Endodermal cell (in vitro differentiated cells): ENCODE measurements at places on chromosomes 1 and 21.
A peak's percentile ranks its signal among the peaks of the same experiment; 100 is the strongest.

GRCh38 chr1:84708031-84708430 is 17.8 kb upstream of the SSX2IP start:
- DNase-seq: no peak

DNA sequence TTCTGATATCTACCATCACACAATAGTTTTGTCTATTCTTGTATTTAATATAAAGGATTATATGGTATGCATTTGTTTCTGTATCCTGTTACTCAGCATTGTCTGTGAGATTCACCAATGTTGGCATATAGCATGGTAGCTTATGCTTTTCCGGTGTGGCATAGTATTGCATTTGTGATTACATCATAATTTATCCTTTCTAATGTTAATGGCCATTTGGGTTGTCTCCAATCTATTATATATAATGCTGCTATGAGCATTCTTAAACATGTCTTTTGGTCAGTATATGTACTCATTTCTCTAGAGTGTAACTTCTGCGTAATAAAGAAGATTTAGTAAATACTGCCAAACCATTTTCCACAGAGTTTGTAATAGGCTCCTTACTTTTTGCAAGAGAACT is 40.9 kb upstream of the GFI1 start:
- no peak for DNase-seq

DNA sequence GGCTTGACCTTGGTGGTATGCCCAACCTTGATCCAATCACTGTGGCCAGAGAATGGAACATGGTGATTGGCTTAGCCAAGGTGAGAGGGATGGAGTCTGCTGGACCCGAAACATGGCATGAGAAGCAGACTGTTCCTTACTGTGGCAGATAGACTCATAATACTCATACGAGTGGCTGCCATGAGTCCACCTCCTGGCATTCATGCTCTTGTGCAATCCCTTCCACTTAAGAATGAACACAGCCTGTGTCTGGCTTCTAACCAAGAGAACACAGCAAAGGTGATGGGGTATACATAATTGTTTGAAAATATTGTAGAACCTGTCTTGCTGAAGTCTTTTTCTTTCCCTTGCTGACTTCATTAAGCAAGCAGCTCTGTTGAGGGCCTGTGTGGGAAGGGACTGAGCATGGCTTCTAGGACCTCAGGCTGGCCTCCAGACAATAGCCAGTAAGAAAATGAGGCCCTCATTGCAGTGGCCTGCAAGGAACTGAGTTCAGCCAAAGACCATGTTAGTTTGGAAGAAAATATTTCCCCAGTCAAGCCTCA is 85.9 kb downstream of the ZNF281 start:
- no peak for DNase-seq

DNA sequence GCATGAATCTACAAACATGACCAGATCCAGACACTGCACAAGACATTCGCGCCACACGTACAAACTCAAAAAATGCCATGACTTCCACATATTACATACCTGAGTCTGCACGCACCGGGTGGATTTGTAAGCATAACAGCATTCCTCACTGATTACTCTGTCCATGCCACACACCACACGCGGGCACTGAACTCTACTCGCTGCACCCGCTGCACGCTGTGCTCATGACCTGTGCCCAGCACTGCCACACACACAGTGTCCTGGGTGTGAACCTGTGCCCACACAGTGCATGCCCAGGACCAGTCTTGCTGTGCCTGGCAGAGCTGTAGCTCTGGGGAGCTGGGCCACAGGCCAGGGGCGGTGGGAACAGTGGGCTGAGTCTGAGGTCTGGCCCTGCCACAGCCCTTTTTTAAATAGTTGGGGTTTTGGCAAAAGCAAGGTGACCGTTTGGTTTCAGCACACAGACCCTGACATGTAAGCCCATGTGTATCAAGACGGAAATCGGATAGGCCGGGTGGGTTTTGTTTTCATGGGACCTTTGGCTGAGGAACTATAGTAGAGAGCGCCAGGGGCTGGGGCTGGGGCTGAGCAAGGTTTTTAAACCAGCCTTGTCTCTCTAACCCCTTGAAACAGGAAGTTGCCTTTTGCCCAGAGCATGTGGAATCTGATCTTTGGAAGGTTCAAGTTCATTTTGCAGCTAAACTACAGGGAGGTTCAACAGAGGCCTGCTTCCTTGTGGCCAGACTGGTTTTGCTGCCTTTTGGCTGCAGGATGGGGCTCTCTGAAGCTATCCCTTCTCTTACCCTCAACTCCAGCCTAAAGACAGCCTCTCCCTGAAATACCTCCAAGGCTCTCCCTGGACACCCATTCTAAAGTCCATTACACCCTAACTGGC is 12.3 kb upstream of the GOLT1A start:
- DNase-seq: no peak

DNA sequence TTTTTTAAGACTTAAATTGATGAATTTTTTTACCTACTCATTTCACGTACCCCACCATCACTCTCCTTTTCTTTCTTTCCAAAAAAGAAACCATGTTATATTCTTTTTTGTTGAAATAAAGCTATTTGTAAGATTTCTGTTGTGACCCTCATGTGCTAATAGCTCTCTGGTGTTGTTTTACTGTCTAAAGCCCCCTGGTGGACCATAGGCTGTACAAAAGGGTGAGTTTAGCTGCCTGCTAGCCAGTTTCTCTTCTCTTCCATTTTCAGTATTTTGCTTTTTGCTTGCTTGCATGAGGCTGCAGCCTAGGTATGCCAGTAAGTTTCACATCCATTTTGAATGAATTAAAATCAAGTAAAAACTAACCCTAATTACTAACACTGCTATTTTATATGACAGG is 15.6 kb upstream of the VAMP3 start:
- peak; percentile 55 for DNase-seq

- peak; percentile 34 for DNase-seq
Measured at GRCh38 chr21:46216132-46216747, 12.3 kb downstream of the LSS start.

DNA sequence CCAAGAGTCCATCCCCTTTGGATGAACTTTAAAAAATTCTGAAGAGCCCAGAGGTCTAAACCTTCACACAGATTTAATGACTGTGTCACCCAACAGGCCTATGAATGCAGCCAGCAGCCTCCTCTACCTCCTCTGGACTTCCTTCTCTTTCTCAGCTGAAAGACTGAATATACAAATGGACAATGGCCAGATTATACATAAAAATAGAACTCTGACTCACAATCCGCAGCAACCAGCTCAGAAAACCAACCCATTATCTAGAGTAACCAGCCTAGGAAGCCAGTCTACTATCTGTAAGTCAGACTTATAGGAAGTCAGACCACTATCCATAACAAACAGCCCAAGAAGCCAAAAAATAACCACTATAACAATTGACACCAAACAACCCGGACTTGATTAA is 224.5 kb downstream of the ASTN1 start:
- DNase-seq: no peak

- DNase-seq: peak; percentile 90
Measured at GRCh38 chr1:13517193-13517812, 3.5 kb upstream of the LRRC38 start.

GRCh38 chr1:53410100-53410541 is 49.1 kb upstream of the DMRTB1 start:
- peak; percentile 62 for DNase-seq

DNA sequence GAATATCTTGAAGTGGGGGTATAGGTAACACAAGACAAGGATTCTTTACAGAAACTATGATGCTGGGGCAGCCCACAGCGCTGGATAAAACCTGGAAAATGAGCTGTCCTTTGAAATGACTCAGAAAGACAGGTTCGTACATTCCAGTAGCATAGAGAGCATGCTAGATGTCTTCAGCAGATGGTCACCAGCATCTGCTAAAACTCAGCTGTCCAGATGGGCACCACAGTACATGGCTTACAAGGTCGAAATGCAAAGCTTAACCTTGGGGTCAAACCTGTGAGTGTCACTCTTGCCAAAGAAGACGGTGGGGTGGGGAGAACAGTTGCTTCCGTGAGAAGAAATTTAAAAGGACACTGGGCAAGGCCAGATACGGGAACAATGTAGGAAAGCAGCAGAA is 41.3 kb upstream of the TRIM45 start:
- DNase-seq: no peak

DNA sequence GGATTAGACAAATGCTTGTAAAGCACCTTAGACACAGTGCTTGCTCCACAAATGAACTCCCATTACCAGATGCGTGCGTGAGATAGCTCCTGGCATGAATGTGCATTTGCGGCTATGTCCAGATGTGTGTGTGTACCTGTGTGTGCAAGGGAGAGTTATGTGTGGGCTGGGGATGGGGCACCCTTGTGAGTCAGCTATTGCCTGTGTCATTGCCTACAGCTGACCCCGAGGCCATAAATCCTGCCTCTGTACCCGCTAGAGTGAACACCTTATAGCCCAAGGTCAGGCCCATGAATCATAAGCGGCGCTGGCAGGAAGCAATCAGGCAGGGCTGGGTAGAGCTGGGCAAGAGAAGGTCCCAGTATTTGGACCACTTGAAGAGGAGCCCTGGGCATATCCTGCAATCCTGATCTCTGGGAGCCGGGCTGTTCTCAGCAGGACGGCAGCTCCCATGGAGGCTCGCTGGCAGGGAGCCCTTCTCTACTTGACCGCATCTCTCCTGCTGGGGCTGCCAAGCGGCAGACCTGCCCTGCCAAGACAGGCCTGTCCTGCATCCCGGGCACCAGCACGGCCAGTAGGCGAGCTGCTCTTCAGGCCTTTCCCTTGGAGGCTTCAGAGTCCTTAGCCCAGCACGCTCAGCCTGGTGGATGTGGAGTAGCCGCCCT is 86.4 kb downstream of the TMEM53 start:
- DNase-seq: no peak

GRCh38 chr1:6911021-6911941 is 126.0 kb downstream of the CAMTA1 start:
- DNase-seq: no peak

GRCh38 chr1:6554031-6554906 is at the start of gene NOL9:
Gene NOL9 (minus strand): TSS chr1:6554513. CDS start chr1:6554502, 11 bp downstream.
- peak; percentile 98 for DNase-seq

DNA sequence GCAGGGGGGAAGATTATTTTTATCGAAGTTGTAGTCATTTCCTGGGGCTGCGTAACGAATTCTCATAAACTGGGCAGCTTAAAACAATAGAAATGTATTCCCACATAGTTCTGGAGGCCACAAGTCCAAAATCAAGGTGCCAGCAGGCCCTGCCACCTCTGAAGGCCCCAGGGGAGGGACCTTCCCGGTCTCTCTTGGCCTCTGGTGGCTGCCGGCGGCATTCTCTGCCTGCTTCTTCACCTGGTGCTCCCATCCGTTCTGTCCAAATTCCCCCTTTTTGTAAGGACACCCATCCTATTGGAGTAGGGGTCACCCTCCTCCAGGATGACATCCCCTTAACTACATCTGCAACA is 92.8 kb downstream of the PDE9A start:
- no peak for DNase-seq

DNA sequence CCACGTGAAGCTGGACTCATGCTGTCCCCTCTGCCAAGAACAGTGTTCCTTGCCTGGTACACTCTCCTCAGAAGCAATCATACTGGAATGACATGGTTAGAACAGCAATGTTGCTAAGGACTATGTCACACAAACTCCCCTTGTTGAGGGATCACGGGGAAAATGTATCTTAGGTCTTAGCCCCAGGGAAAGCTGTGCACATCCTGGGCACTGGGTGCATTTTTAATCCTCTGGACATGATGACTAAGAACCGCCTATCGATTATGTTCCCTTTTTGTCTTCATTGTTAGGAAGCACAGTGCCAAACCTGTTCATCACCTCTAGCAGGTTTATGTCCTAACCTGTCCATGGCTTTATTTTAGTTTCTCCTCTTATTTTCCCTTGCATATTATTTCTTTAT is 115.1 kb downstream of the HIVEP3 start:
- no peak for DNase-seq

- DNase-seq: no peak
Measured at GRCh38 chr1:161743231-161743630, 6.4 kb upstream of the DUSP12 start.

- DNase-seq: peak; percentile 6
Measured at GRCh38 chr1:248802454-248802853, 23.3 kb downstream of the SH3BP5L start.

- no peak for DNase-seq
Measured at GRCh38 chr1:78958711-78959110, 47.8 kb downstream of the ADGRL4 start.

DNA sequence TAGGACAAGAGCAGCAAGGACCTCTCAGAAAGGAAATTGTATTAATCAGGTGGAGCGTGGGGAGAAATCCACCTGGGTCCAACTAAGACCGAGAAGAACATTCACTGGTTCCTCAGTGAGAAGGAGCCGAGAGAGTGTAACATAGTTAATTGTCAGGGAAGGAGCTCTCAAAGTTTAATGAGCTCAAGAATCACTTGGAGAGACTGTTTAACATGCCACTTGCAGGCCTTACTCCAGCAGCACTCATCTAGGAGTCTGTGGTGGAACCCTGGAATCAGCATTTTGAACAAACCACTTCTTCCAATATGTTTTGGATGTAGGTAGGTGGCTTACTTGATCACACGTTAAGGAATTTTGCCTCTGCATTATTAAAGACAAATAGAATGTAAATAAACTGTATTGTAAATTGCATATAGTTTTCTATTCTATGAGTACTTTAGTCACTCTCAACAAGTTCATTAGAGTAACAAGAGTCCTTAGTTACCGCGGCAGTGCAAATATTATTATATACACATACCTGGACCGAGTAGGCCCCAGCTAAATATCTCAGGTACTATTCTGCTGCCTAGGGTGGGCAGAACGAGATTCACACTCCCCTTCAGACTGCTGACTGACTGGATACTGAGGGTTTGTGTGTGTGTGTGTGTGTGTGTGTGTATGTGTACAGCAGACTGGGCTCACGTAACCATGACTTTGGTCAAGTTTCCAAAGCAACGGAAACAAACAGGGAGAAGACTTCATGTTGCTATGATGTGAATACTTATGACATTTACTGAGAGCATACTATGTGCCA is 203.2 kb upstream of the USP24 start:
- no peak for DNase-seq

DNA sequence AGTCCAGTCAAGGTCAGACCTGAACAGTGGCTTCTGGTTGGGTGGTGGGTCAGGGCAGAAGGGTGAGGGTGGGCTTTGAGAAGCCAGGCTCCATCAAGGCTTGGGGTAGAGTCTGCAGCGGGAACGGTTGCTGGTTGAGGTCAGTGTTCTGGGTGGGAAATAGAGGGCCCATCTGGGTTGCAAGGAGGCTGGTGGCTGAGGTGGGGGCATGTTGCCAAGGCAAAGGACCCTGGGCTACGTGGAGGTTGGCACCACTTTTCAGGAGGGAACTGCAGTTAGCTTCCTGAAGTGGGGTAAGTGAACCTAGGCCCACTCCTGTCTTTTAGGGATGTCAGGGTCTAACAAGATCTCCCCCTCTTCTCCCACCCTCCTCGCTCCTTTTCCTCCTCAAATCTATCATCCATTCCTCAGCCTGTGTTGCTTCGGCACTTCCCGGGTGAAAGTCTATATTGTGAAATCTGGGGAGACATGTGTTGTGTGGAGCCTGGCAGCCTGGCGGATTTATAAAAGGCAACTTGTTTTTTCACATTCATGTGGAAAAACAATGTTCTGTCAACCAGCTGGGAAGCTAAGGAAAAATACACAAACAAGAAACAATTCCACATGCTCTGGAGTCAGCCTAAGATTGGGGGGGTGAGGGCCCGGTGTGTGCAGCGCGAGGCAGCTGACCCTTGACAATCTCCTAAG is 1.5 kb downstream of the IL22RA1 start:
- DNase-seq: no peak

- DNase-seq: peak; percentile 75
Measured at GRCh38 chr1:4033713-4034112, 133.6 kb upstream of the C1orf174 start.

GRCh38 chr1:166920561-166921475 is 44.8 kb upstream of the TADA1 start:
- peak; percentile 86 for DNase-seq

- peak; percentile 58 for DNase-seq
Measured at GRCh38 chr1:154497026-154497806, 4.8 kb upstream of the TDRD10 start.
